Cortex of kidney (tissue), 1 donor: ENCODE measurements at places on chromosomes 1 and 21.

GRCh38 chr21:32757804-32758203 lies 13.8 kb downstream of the PAXBP1 start:
- no peak for DNase-seq

DNA sequence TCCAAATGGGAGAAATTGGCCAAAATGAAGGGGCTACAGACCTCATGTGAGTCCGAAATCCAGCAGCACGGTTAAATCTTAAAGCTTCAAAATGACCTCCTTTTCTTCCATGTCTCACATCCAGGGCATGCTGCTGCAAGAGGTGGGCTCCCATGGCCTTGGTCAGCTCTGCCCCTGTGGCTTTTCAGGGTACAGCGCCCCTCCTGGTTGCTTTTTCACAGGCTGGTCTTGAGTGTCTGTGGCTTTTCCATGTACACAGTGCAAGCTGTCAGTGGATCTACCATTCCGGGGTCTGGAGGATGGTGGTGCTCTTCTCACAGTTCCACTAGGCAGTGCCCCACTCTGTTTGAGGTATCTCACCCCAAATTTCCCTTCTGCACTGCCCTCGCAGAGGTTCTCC lies 78.7 kb downstream of the PRRX1 start:
- DNase-seq, result no peak

- DNase-seq, result no peak
Observed at GRCh38 chr1:173063171-173063570, 12.4 kb upstream of the TNFSF18 start.

DNA sequence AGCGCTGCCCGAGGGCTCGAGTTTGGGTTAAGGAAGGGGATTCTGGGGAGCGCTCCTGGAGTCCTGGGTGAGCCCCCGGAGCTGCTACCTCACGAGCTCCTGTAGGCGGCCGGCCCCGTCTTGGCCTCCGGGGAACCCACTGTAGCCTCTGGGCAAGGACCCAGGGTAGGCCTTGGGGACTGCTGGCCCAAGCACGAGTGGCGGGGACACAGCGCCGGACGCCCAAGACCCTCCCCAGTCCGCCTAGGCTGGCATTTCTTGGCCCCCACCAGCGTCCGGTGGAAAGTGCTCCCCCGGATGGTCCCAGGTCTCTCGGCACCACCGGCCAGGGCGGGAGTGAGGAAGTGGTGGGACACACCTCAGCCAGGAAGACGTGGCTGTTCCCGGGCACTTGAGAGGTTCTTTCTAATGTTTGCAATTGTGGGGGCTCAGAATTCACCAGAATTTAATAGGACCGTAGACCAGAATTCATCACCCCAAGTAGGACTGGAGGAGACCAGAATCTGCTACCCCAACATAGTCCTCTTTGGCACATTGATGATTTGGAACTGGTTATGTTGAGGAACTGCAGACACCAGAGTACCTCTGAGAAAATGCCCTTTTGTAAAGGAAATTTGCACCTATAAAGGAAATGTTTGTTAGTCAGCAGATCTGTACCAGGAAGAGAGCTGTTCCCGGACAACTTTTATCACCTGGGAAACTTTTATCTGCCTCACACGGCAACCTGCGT lies 622 bp upstream of the TMPRSS2 start:
- DNase-seq, result no peak
